A549 (cell line): ENCODE measurements at places on chromosomes 12 and 14.

GRCh38 chr12:104971306-104971705 lies 13.2 kb upstream of the SLC41A2 start:
- no peak for DNase-seq

- no peak for DNase-seq
These were observed 771.2 kb downstream of the FSCB start for GRCh38 chr14:43735932-43736331.

DNA sequence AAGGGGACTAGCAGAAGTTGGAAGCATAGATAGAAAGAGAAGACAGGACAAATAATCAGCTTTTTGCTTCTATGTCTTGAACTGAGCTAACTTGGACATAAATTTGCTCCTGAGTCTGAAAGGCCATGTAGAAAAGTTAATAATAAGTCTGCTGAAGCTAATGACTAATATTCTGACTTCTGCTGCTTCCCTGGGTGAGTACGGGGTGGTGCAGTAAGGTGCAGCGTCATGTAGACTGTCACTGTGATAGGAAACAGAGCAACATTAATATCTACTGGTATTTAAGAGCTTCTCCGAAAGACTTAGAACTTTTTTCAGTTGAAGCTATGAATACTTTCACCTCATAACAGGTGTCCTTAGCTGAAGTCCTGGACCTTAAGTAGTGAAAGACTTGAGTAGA lies 34.1 kb upstream of the CPM start:
- no peak for DNase-seq

GRCh38 chr14:36767603-36768281 lies 106.1 kb downstream of the PAX9 start:
- DNase-seq: no peak
